NCI-H460 (cell line): ENCODE measurements at places on chromosomes 16 and 17.
A peak's percentile ranks its signal among the peaks of the same experiment; 100 is the strongest.

- no peak for DNase-seq
These were observed 15.0 kb downstream of the SMIM36 start for GRCh38 chr17:55496094-55496881.

- DNase-seq: peak; percentile 26
These were observed 558 bp downstream of the HSD3B7 start for GRCh38 chr16:30985401-30986128.

DNA sequence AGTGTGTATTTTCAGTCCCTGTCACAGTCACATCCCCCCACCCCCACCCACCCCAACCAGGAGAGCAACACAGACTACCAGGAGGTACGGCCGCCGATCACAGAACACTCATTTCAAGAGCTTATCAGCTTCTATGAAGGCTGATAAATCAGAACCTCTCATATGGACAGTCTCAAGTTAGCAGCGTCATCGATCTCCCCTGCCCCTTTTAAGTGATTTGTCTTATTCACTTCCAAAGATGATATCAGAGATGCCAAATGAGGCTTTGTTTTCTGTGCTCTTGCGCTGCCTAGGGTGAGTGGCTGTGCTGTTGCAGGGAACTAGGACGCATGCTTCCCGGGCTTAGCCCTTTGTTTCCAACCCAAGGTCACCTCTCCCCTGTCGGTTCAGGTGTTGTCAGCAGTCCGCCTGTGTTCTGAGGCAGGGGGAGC is 26.8 kb upstream of the PMFBP1 start:
- DNase-seq: no peak

- no peak for DNase-seq
These were observed 8.7 kb downstream of the ABI3 start for GRCh38 chr17:49218941-49219913.

DNA sequence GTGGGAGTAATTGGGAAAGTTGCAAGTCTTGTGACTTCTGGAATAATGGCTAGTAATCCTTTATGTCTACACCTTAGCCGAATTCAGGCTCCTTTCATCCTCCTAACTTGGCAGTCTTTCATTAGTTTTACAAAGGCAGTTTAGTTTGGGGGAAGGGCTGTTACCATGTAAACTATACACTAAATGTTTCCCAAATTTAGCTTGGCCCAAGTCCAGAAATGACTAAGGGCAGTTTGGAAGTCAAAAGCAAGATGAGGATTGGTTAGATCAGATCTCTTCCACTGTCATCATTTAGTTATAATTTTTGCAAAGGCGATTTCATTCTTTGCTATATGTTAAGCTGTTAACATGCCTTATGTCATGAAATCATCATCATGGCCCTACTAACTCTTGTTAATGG is 115.4 kb upstream of the CACNG3 start:
- no peak for DNase-seq

- no peak for DNase-seq
These were observed 24.1 kb downstream of the PSMD7 start for GRCh38 chr16:74320707-74321106.

DNA sequence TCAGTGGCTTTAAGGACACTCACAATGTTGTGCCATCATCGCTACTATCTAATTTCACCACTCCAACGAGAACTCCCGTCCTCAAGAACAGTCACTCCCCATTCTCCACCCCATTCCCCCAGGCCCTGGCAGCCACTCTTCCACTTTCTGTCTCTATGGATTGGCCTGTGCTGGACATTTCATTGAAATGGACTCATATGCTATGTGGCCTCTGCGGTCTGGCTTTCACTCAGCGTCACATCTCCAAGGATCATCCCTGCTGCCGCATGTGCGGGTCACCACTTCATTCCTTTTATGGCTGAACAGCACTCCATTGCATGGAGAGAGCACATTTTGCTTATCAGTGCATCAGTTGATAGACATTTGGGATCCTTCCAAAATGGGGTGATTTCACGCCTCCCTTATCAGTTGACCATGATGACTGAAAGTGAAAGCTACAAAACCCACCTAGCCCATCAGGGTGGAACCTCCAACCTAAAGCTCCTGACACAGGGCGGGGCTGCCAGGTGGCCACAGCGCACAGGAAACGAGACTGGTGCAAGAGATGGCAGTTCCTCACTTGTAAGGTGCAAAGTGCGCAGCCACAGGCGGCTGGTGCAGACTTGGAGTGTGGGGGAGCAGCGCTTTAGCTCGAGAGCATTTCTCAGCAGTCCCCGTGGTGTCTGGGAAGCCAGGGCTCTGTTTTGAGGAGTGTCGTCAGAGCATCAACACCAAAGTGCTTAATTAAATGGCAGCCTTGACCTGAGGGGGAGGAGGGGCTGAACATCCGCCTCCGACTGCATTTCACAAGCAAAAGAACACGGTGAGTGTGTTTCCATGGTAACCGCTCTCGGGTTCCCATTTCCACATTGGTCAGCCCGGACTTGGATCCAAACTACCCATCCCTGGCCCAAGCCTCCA is 23.8 kb downstream of the COTL1 start:
- no peak for DNase-seq

DNA sequence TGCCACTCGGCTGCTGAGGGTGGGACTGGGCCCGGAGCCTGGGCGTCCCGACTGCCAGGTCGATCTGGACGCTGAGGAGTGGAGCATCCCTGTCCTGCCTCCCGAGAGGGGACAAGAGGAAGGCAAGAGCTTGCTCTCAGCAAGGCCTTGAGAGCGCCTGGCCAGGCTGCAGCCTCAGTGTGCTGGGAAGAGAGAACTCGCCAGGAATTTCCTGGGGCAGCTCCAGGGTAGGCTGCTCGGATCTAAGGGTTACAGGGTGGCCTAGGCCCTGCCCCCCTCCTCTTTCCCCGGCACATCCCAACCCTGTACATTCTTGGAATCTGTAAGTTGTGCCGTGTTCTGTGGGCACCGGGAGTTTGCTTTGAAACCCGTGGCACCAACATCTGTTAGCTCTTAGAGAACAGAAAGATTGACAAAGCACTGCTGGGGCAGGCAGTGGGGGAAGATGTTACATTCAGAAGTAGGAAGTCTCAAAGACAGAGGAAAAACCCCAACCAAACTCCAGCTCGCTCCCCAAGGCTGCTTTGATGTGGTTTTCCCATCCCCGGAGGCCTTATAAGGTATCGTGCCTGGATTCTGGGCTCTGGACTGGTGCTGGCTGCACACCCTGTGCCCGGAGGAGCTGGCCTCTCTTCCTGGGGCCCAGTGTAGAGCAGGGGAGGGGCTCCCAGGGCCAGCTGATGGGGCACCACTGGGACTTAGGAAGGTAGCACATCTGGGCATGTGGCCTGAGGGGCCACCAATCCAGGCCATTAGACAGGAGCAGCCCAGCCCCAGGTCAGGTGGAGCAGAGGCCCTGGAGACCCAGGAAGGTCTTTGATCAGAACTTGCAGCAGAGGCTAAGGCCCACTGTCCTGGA is 55.2 kb downstream of the NKD1 start:
- DNase-seq: no peak

DNA sequence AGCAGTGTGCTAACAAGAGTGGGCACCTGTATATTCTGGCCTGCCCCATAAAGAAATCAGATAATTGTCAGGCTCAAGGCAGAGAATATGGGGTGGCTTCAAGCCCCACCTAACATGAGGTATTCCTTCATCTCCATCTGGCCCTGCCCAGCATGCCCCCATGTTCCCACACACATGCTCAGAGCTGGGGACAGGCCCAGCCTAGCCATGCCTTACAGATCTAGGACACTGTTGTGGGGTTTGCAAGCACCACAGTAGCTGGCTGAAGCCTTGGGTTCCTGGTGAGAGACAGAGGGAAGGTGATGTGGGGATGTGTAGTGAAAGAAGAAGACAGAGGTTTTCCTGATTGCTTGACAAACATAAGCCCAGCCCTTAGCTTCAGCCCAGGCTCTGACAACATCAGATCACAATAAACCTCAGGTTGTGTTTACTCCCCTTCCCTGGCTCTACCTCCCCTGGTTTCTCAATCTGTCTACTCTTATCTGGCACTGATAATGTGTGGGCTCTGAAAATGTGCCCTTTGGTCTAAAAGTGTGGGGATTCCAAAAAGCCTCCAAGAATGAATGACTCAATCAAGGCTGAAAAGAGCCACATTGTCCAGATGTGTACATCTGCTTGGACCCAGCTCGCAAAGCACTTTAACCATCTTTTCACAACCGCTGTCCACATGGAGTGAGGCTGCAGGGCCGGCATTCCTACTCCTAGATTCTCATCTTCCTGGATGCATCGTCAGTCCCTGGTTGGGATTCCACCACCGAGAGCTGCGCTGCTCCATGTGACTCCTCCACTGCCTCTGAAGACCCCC is 34.4 kb downstream of the CDRT4 start:
- DNase-seq: no peak

GRCh38 chr16:5490499-5490898 is 392.9 kb upstream of the EEF2KMT start:
- DNase-seq: no peak

DNA sequence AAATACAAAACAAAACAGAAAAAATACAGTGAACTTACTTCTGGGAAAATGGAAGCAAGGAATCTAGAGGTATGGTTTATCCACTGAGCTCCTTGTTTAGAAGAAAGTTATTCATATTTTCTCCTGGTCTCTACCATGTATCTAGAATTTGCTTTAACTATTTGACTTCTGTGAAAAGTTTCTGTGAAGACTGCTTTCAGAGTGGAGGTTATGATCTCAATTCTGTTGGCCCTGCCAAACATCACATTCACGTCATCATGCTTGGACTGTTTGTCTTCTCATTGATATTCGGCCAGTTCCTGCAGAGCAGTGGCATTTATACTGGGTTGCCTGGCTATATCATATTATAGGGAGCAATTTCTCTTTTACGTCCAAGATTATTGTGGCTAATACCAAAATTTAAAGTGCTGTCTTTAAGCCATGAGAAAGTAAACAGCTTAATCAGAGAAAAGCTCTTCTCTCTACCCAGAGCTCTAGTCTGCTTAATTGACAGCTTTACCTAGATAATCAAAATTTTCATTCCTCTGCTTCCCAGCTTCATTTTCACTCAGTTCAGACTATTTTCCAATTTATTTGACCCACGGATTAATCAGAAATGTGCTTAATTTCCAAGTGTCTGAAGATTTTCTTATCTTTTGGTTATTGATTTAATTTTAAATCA is at the start of gene ABCA8:
Gene ABCA8, minus strand, starts transcription at position 212 of the 661 bp plus-strand sequence. CDS start 13,358 bp downstream, outside the sequence.
- peak; percentile 65 for DNase-seq

DNA sequence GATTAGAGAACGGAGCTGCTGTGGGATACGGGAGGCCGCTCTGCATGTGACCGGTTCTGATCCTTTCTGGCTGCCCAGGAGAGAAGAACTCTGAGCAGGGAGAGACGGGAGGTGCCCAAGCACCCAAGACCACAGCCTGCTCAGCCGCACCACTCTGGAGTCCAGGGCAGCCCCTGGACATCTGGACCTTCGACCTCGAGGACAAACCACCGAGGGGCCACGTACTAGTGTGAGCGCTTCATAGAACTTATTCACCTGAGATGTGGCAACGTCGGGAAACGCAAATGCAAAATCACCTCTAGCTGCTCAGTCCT is 5.9 kb downstream of the RNF166 start:
- DNase-seq: no peak

DNA sequence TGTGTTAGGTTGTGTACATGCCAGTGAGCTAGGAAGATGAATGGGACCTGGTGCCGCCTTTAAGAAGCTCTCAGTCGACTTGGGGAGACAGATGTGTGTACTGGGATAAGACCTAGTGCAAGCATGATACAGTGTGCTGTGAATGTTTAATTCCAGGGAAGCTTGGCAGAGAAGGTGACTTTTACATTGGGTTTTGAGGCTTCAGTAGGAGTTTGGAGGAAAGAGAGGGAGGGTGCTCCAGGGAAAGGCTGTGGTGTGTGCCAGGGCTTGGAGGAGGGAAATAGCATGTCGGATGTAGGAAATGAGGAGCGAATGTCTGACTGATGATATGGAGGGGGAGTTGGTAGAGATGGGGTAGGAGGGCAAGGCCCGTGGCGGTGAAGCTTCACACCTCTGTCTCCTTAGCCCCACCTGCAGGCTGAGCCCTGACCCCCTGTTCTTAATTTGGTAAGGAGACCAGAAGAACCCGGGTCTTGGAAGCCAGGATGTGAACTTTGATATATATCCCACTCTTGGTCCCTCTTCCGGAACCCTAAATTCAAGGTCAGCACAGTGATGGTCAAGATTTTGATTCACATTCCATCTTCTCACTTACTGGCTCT is 76.6 kb downstream of the PLCG2 start:
- DNase-seq: no peak

- DNase-seq: no peak
These were observed 3.2 kb downstream of the ACTG1 start for GRCh38 chr17:81509207-81509971.

DNA sequence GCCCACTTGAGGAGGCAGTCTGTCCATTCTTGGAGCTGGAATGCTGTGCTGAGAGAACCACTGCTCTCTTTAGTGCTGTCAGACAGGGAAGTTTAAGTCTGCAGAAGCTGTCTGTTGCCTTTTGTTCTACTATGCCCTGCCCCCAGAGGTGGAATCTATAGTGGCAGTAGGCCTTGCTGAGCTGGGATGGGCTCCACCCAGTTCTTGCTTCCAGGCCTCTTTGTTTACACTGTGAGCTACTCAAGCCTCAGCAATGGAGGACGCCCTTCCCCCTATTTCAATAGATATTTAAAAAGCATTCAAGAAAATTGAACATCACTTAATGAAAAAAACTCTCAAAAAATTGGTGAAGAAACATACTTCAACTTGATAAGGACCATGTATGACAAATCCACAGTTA is 313.5 kb downstream of the PHKB start:
- peak; percentile 16 for DNase-seq

- no peak for DNase-seq
These were observed 11.8 kb downstream of the SREBF1 start for GRCh38 chr17:17824783-17825614.

GRCh38 chr16:88939245-88939971 is 37.6 kb downstream of the CBFA2T3 start:
- no peak for DNase-seq

DNA sequence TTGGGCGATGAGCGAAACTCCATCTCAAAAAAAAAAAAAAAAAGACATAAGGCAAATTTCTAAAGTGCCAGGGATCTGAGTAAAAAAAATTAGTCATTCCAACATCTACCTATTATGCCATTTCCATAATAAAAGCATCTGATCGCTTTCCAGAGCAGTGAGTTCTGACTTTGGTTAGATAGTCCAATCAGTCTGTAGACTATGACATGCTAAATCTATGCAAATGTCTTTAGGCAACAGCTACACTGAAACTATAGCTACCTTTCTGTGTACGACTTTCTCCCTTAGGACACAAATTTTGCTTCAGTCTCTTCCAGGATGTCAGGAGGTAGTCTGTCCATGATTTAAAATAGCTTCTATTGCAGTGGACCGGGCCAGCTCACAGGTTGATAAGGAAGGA is 58.9 kb upstream of the ARHGAP44 start:
- DNase-seq: no peak

- DNase-seq: no peak
These were observed 32.3 kb downstream of the ARL4D start for GRCh38 chr17:43430936-43431713.

- no peak for DNase-seq
These were observed 4.1 kb downstream of the CCL2 start for GRCh38 chr17:34259146-34259545.

GRCh38 chr17:33175562-33175961 is 117.5 kb downstream of the ASIC2 start:
- no peak for DNase-seq

GRCh38 chr16:10620120-10620519 is 39.7 kb upstream of the EMP2 start:
- no peak for DNase-seq
